Hepatocyte (in vitro differentiated cells): ENCODE measurements at places on chromosomes 5 and 9. TPM values are rescaled to one million over a fixed set of nuclear protein-coding genes. Genes with fewer than 3 reads are reported as not detected.

GFI1B gene
- polyA plus RNA-seq = not detected in 2 replicates

CCDC192 gene
- polyA plus RNA-seq = 0.39 and 0.69 TPM in 2 replicates

NFX1 gene
- polyA plus RNA-seq = 19.5 and 22.4 TPM in 2 replicates

STING1 gene
- polyA plus RNA-seq = 17.0 and 23.9 TPM in 2 replicates

MEGF10 gene
- 1.1 and 1.7 TPM in 2 replicates for polyA plus RNA-seq

KCNN2 gene
- 6.4 and 9.5 TPM in 2 replicates for polyA plus RNA-seq

PCDHA3 gene
- 0.12 and 0.49 TPM in 2 replicates for polyA plus RNA-seq

FST gene
- 32.6 and 35.4 TPM in 2 replicates for polyA plus RNA-seq

PCDHA1 gene
- not detected in 2 replicates for polyA plus RNA-seq

CDH9 gene
- 0.80 and 2.4 TPM in 2 replicates for polyA plus RNA-seq
